ENCODE measurements at places on chromosomes 16 and 17.

DNA sequence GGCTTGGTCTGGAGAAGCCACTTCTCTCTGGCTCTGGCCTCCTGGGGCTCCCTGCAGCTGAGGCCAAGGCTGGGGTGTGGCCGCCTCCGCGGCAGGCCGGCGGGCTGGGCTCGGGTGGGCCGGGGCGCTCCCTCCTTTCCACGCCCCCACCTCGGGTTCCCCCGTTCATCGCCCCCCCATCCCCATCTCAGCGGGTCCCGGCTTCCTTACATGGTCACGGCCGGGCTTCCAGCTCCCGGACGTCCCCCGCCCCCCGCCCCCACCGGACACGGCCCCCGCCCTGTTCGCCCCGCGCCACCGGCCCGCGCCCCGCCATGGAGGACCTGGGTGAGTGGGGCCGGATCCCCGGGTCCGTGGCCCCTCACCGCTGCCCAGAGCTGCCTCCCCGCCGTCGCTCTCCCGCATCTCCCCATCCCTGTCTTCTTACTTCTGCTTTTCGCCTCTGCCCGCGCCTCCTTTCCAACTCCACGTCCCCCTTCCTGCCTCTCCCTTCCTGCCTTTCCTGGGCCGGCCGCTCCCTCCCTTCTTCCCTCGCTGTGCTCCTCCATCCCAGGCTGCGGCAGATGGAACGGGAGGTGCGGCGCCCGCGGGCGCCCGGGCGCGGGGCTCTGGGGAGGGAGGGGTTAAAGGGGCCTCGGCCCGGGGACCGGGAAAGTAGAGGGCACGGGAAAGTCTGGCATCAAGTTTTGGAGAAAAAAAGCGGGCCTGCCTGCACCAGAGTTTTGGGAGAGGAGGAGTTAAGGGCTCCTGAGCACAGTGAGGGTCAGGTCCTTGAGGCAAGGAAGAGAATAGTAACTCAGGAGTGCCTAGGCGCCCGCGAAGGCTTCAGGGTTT, at the start of gene TGFB1I1:
TSS of gene TGFB1I1 (plus strand) at position 278 of the 834 bp plus-strand sequence. CDS start at position 315, 37 bp downstream.
- peak; percentile 87 for DNase-seq

DNA sequence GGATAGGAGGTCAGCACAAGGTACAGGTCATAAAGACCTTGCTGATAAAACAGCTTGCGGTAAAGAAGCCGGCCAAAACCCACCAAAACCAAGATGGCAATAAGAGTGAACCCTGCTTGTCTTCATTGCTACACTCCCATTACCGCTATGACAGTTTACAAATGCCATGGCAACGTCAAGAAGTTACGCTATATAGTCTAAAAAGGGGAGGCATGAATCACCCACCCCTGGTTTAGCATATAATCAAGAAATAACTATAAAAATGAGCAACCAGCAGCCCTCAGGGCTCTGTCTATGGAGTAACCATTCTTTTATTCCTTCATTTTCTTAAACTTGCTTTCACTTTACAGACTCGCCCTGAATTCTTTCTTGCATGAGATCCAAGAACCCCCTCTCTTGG, 1.0 kb upstream of the HSBP1 start:
- no peak for DNase-seq

GRCh38 chr16:53445534-53445933, 11.3 kb downstream of the RBL2 start:
- no peak for DNase-seq

- DNase-seq, result no peak
Observed at GRCh38 chr17:83006515-83007455, 72.6 kb upstream of the METRNL start.

DNA sequence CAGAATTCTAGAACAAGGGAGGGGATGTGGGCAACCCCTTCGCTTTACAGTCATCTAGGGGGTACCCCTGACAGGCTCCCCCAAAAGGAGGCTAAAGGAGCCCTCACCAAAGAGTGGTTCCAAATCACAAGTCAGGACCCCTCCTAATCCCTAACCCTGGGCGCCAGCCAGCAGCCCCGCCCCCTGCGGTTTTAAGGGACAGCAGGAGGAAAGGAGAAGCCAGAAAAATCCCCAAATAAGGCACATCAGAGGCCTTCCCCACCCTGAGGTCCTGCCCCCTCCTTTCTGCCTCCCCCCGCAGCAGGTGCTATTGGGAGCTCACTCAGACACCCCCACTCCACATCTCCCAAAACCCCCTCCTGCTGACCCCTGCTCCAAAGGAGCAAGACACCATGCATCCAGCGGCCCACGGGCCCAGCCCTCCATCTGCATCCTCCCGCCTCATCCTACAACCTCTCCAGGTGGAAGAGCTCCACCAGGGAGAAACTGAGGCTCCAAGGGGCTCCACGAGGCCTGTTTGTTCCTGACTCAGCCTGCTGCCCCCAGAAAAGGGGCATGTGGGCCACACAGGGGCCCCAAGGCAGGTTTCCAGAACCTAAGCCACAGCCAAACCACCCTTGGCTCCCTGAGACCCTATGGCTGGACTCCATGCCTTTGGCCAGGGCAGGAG, 93.5 kb downstream of the GOSR1 start:
- DNase-seq, result no peak

DNA sequence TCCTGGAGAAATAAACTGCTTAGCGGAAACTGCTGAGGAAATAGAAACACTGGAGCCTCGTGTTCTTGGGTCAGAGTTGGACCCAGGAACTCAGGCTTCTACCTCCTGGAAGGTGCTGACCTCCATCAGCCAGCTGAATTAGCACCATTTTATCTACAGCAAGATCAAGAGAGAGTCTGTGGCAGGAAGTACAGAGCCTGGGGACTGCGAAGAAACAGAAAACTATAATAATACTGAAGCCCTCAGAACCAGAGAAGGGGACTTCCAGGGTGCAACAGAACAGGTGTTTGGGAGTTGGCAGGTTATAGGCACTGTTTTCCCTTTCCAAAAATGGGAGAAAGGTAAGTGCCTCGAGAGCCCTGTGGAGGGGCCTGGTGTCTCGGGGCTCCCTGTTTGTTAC, 379.7 kb downstream of the CA10 start:
- DNase-seq, result no peak

DNA sequence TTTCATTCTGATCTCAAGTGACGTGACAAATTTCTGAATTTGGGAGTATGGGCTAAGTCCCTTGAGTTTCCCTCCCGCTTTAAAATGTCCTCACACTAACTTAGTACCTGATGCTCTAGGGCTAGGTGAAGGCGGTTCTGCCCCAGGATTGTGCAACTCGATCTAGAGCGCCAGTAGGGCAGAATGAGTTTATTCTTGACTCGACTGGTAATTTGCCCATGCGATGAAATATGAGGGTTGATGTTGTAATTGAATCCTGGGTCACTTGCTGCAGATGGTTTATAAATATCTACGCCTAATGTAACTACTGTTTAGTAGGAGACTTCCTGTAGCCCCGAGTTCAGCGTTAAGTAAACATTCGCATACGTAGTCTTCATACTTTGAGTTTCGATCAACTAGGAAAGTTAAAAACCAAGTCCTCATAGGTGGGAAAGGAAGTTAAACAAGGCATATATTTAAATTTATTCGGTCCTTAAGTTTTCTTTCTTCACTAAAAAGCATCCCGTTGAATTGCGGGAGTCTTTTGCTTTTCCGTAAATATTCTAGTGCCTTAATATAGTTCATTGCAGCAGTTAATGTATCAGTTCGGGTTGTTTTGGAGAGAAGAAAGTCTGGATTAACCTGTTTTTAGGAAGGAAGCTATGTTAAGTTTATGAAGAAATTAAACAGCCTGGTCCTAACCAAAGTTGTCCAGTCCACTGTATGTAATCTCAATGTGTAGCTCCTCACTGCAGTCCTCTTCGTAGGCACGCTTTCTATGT, 1.6 kb downstream of the CTCF start:
- no peak for DNase-seq

DNA sequence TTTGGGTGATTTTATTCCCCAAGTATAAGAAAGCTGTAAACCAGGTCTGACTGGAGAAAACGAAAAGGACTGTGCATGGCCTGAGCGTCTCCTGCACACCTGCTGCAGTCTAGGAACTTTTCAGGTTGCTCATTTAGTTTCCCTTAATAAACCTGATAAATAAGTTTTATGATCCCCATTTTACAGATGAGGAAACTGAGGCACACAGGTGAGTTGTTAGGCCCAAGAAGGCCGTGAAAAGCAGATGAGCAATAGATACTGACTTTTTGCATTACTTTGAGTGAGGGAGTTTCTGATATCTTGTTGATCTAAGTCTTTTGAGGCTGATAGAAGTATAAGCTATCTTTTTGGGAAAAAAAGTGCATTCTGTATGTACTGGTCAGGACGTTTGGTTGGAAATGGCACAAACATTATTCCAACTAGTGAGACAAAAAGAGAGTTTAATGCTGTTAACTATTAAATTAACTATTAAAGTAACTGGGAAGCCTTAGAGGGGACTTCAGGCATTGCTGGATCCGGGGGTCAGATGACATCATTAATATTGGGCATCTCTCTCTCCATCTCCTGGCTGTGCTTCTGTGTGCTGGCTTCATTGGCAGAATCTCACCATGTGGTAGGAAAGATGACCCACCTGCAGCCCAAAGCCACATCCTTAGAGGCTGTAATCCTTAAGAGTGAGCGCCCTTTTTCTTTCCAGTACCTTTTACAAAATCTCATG, 163.4 kb downstream of the CMIP start:
- no peak for DNase-seq

- DNase-seq, result no peak
Observed at GRCh38 chr16:82037666-82038065, 2.6 kb downstream of the HSD17B2 start.

DNA sequence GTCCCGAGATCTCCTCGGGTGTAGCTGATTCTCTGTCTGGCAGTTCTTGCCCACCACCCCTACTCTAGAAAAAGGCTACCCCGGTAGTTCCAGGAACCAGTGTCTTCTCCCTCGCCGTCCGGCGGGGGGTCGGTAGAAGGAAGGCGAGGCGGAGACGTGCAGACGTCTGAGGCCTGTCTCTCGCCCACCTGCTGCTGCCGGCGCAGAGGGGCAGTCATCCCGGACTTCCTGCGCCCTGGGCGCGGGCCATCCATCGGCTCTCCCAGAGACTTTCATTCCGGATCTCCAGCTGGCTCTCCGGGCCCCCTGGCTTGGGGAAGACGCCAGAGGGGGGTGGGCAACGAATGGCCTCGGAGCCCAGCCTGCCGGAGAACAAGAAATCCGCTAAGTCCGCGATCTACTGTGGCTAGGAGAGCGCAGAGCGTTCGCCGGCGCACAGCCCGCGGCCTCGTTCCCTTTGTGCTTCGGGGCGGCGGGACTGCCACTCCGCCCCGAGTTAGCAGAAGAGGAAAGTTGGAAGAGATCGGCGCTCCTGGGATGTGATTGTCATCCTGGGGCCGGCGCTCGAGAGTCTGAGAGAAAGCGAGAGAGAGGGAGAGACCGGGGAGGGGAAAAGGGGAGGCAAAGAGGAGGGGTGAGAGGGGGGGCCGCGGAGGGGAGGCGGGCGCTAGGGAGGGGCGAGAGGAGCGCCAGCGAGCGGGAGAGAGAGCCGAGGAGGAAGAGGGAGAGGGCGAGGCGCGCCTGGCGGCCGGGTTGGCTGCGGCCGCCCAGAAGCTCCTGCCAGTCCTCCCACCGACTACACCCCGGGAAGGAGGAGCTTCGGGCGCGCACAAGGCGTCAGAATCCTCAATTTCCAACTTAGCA, at the start of gene IRX5:
TSS of gene IRX5 (plus strand) at position 861 of the 864 bp plus-strand sequence. CDS start 334 bp downstream, outside the sequence.
- peak; percentile 94 for DNase-seq

DNA sequence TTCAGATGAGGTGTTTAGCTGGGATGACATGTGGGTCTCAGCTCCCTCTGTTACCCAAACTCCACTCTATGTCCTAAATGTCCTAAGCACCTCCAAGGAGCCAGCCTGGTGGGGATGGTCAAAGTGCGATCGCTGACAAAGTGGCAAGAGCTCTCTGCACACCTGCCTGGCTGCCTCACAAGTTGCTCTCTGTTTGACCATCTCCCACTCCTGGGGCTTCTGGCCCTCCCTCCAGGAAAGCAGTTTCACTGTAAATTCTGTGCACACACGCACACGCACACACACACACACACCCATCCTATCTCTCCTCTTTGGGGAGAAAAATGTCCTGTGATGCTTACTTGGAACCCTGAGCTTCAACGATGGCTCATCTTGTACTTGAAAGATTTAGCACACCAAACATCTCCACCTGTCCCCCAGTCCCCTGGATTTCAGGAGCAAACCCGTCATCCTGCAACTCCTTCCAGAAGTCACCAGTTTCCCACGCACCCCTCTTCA, 1.7 kb downstream of the PITPNA start:
- no peak for DNase-seq

DNA sequence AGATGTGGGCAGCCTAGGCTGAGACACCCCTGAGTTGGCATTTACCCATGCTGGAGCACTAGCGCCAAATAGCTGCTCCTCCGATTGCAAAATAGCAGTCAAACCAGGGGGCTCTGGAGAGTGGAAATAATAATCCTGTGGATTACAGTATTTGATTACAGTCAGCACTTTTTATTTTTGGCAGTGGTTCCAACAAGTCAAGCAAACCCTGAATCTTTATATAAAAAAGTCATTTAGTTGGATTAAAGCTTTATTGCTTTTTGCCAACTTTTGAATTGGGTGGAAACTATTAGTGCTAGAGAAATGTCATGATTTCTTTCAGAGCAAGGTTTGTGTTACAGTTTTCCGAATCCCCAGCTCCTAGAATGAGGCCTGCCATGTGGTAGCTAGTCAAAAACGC, 99.3 kb upstream of the FAM20A start:
- DNase-seq, result no peak

DNA sequence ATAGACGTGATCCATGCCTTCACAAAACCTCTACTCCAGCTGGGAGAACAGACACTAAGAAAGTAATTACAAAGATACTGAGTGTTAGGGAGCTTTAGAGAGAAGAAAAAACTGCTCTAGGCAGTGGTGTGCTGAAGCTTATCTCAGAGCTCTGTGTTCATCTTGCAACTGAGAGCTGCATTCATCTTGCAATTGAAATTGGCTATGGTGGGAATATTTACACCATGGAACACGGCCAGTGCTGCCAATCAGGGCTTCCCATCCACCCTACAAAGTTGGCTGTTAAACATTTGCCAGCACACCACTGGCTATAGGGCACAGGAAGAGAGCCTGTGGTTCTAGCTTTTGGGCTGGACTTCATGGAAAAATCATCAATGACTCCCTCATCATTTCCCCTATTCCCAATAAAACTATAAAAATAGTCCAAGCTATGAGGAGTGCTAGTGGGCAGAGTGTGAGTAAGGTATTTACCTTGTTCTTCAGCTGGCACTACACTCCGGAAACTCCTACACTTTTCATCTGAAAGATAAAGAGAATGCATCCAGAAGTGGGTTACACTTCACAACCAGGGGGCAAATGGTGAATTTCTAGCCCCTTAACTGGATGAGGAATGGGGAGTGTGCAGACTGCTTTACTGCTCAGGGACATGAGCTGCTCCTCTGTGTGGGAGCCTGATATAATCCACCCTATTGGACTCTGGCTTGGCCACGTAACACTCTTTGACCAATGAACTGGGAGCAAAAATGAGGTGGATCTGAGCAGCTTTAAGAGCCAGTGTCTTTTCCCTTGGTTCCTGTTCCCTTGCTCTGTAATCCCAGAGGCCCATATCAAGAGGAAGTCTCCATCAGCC, 11.6 kb downstream of the GSG1L2 start:
- no peak for DNase-seq

DNA sequence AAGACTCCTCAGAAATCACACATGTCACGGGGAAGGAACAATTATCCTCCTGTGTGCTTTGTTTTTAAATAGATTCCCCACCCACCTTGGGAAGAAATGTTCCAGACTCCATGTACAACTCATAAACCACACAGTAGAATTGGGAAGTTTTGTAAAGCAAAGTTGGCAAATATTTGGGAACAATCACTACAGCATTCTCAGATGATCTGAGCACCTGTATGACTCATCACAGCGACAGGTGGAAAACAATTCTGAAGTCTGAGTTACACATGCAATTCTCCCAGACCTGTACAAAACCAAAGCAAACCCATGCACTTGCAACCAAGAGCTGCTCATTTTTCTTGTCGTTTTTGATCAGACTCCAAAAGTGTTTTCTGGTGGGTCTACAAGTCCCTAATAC, 14.4 kb upstream of the MYLK3 start:
- DNase-seq, result no peak
